ENCODE measurements at places on chromosomes 1 and 21.

DNA sequence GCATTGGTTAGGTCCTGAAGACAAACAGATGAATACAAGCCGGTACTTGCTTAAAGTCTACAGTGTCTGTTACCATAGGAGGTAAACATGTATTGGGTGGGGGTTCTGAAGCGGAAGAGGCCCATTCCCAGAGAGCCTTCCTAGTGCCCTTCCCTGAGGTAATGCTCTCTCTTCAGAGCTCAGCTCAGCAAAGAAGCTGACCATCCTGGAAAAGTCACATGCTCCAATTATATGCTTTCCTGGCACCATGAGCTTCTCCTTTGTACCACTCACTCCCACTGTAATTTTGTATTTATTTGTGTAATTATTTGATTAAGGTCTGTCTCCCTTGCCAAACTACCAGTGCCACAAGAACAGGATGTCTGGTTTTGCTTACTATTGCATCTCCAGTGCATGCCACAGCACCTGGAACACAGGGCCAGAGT, 42.0 kb downstream of the RAB3B start:
- DNase-seq, result no peak

GRCh38 chr1:21570885-21571284, 61.7 kb downstream of the ALPL start:
- no peak for DNase-seq

DNA sequence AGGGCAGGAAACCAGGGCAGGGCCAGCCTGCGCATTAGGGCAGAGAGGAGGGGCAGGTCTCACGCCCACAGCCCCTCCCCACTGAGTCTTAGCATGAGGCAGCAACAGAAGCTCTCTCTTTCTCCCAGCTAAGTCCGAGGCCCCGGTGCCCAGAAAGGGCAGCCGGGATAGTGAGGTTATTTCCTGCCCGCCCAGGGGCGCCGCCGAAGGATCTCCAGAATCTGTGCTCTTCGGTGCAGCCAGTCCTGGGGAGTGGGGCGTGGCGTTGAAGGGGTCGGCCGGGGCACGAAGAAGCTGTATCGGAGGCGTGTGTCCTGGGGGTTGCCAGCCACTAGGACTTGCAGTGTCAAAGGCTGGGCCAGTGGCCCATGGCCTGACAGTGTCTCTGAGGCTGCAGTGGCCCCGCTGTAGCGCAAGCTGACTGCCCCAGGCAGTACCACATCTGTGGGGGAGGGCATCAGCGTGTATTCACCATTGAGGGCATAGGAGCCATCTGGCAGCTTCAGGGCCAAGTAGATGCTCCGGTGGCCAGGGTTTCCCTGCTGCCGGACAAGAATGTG, 7.8 kb downstream of the ADAMTS4 start:
- DNase-seq, result no peak

- DNase-seq, result no peak
These were observed 14.8 kb upstream of the BECN2 start for GRCh38 chr1:241942738-241943137.

DNA sequence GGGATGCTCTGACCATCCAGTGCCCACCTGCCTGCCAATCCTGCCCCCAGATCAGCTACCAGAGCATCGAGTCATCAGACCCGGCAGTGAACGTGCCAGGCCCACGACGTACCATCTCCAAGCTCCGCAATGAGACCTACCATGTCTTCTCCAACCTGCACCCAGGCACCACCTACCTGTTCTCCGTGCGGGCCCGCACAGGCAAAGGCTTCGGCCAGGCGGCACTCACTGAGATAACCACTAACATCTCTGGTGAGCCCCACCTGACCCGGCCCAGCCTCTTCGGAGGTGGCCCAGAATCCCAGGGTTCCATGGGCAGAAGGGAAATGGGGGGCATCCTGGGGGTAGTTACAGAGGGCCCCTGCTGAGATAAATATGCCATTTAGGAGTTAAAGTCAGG, 43.1 kb downstream of the PTPRU start:
- DNase-seq, result no peak

DNA sequence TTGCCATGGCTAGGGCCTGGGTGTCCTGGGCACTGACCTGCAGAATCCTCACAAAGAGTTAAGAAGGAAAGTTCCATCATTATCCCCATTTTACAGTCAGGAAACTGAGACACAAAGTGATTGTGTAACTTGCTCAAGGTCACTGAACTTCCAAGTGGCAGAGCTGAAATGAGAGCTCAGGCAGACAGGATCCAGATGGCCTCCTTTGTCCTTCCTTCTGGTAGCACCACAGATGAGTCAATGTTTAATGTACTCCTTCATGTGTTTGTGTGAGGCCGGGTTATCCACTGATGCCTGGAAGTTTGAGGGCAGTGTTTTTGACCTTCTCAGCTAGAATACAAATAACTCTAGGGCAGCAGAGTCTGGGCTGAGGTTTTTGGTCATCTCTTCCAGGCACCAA, 207.0 kb downstream of the TNR start:
- DNase-seq, result no peak

DNA sequence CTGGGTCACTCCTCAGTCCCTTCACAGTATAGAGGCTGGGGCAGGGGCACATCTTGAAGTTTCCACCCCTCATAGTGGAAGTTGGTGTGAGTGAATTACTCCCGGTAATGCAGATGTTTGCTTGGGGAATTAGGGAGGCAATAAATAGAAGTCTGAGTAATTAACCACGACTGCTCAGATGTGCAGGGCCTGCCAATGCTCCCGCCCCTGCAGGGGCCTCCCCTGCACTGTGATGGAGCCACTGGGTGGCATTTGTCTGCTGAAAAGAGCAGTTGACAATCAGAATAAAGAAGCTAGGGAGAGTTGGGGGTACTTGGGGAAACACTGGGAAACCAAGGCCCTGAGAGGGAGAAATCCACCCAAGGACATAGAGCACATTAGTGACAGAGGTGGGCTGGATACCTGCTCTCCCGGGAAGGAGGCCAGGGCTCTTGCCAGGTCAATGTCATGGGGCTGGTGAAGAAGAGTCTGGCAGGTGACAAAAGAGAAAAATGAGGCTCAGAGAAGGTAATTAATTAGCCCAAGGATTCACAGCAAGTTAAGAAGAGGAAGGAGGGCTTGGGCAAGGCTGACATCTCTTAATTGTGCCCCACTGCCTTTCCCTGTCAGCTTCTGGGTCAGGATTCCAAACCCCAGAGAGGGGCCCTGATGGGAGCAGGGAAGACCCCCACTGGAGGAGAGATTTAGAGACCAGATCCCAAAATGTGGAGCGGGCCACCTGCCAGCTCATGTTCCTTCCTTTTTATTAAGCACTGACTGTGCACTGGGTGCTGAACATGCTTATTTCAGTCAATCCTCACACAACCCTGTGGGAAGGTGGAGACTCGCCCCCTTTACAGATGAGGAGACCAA, 436.2 kb downstream of the MATN1 start:
- no peak for DNase-seq

DNA sequence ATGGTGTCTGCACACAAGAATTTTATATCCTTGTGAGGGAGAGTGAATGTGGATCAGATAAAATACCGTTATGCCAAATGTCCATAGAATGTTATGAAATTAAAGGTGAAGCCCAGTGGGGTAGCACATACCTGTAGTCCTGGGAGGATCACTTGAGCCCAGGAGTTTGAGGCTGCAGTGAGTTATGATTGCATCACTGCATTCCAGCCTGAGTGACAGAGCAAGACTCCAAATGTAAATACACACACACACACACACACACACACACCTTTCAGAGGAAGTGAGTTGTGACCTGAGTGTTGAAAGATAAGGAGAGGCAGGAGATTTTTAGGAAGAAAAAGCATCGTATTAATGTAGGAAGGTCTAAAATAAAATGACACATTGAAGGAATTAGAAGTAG, 28.1 kb upstream of the ZYG11A start:
- no peak for DNase-seq

GRCh38 chr1:61299463-61299862, 217.1 kb downstream of the NFIA start:
- no peak for DNase-seq

DNA sequence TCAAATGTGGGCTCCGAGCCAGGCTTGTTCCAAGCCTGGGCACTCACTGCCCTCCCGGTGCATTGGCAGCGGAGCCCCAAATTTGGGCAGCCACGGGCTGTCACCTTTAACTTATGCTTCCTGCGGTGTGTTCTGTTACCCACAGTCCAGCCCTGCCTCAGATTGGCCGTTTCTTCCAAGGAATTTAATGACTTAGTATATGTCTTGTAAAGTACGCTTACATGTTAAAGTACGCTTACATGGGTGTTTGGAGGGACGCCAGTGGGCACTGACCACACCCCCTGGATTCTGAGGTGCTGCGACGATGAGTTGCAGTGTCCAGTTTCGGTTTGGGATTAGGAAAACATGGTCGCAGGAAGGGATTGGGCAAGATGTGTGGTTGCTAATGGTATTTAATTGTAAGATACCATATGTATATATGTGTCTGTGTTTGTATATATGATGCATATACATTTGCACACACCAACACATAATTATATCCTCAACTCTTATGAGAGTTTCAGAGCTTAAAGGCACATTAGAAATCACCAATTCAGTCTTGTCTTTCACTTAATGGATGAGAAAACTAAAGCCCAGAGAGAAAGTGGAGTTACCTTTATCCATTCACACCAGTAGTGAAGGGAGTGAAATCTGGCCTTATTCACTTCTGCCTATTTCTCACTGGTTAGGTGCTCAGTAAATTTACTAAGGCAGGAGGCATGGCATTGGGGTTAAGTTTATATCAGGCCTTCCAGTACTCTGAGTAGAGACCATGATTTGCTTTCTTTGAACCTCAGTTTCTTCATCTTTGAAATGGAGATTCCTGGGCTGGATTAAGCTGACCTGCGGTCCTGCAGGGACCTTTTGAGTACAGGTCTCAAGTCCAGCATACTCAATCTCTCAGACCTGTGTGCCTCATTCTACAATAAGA, 1.0 kb downstream of the SMYD2 start:
- no peak for DNase-seq

DNA sequence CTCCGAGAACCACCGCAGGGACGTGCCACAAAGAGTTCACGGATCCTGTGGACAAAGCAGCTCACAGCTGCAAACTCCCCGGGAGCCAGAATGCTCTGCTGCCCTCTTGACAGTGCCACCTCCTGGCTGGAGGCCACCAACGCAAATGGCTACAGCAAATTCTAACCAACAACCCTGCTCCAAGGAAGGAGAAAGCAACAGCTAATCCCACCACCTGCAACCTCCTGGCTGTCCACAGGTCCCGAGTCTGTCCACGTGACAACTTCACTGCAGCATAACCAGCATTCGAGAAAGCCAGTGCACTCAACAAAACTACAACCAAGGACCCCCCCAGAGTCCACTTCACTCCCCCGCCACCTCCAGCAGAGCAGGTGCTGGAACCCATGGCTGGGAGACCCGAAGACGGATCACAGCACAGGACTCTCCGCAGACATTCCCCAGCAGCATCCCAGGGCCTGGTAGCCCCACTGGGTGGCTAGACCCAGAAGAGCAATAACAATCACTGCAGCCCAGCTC, 17.3 kb downstream of the POFUT2 start:
- no peak for DNase-seq

DNA sequence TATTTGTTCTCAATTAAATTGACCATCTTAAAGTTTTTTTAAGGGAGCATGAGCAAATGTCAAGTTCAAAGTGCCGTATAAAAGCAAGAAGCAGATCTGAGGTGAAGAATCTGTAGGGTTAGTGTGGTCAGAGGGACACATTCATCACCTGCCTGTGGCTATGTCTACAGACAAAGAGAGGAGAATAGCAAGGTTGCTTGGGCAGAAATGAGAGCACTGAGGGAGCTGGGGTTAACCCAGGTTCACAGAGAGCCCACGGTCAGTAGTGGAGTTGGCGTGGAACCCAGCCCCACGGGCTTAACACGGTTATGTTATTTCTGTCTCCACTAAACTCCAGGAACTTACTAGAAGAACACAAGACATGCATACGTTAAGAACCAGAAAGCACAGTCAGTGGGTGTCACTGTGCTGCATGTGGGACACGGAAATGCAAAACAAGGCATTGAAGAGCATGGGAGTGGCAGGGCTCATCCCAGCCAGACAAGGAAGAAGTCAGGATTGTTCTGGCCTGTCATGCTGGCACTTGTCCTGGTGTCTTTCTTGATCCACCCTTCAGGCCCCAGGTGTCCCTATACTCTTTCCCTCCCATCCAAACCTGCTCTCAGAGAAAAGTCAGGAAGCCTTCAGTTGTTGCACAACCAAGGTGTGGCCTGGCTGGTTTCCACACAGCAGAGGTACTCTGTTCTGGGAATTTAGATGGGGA, 95.5 kb upstream of the IVNS1ABP start:
- DNase-seq, result no peak

DNA sequence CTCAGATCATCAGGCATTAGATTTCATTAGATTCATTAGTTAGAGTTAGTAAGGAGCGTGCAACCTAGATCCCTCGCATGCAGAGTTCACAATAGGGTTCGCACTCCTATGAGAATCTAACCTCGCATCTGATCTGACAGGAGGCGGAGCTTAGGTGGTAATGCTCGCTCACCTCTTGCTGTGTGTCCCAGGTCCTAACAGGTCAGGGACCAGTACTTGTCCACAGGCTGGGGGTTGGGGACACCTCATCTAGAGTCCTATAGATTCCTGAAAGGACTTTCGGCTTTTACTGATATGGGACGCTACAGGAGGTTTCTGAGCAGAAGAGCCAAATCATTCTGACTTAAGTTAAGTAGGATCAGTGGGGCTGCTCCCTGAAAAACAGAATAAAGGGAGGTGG, 91.4 kb downstream of the AKT3 start:
- no peak for DNase-seq

DNA sequence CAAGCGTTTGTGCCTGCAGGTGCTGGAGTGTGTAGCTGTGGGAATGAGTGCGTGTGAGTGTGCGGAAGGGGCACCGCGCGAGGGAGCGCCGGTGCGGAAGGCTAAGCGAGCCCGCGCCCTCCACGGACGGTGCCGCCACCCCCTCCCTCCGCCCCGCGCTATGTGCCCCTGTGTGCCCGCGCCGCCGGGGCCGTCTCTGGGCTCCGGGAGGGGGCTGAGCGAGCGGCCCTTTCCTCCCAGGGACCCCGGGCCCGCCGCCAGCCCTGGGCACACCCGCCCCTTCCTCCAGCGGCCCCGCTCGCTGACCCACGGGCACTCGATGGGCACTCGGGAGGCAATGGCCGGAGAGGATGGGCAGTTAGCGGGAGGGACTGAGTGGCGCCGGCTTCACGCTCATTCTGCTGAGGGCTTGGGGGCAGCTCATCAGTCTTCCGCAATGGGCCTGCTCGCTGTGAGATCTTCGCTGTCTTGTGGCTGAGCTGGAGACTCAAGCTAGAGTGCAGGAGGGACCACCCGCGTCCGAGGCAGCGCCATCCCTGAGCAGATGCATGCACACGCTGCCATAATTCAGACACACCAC, 8.6 kb upstream of the ADGRB2 start:
- DNase-seq, result no peak
